HS-27A (cell line): ENCODE measurements at places on chromosomes 3 and 15.

GRCh38 chr3:134076851-134077250, 47.1 kb upstream of the SLCO2A1 start:
- no peak for DNase-seq

DNA sequence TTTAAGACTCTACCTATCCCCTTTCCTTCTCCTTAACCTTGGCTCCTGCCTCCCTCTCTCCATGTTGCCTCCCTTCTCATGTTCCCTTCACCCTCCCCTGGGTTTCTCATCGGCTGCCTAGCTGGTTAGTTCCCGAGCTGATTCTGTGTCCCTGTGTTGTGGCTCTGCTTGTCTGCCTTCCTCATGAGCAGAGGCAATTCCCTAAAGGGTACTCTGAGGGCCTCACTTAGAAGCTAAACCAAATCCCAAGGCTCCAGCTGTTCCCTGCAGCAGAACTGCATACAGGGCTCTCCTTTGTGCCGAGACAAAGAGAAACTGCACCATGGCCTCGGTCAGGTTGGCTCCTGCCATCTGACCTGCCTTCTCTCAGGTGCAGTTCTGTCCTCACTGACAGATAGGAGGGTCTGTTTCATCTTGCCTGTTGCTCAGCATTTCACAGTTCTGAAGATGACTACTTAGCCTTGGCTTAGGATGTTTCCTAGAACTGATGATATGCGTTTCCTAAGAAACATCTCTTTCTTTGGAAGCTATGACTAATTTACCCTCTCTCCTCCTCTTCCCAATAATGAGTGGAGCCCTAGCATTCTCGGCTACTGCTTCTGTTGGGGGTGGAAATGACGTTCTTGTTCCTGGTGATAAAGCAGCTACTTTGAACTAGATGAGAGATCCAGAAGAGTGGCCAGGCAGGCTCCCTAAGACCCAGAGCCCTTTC, 27.1 kb downstream of the DUOX1 start:
- no peak for DNase-seq

DNA sequence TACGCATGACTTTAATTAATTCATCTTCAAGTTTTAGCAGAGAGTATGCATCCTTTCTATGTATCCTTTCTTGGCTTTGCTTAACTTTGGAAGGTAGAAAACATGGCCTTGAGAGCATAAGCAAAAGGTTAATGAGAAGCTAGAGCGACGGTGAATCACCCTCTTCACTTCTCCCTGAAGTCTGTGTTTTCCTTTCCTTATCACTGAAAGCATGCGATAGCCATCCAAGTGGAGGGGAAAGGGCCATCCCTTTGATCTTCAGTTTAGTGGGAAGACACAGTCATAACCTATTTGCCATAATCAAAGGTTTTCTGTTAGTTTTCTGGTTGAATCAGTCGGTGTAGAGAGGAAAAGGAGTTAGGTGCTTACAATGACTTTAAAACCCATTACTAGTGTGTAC, 354.0 kb upstream of the ROBO2 start:
- no peak for DNase-seq

DNA sequence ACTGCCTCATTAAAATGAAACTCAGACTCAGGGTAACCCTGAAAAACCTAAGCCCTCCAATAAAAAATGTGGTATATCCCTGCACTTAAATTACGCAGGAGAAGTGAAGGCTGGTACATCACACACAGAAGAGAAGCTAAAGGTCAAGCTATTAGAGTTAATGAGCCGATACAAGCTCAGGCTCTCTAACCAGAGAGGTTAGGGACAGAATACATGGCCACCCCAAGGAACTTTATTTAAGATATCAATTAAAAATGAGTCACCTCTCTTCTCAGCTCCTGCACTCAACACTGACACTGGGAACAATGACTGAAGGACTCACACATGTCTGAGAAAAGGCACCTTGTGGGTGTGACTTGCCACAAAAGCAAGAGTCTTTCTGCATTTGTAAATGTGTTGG, 800.6 kb upstream of the CFAP20DC start:
- no peak for DNase-seq

DNA sequence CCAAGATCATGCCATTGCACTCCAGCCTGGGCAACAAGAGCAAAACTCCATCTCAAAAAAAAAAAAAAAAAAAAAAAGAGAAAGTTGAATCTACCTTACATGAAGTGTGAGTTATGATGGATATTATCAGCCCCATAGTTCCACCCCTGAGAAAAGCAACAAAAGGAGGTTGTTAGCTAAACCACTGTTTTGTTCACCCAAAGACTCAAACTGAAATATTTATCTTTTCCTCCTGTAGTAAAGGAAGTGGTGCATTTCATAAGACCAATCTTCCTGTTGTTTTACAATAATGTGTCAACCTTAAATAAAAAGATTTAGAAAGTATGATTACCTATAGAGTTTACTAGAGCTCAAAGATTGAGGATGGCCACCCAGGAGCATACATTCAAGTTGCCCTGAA, 18.7 kb upstream of the TRMT10C start:
- DNase-seq = no peak

DNA sequence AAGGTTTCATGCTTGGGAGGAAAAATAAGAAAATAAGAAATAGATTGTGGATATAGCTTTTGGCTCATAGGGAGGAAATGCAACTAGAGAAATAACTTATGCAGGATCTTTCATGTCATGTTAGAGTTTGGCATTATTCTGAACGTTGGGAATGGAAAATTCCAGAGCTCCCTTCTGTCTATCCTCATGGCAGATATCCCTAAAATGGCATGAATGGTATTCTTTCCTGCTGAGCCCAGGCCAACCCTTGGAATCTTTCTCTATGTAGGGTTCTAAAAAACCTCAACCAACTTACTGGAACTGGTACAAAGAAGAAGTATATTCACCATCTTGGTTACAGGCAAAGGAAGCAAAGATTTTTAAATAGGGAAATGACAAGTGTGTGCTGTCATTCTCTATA, 212.5 kb downstream of the CHST2 start:
- no peak for DNase-seq

GRCh38 chr3:40631341-40631995, 106.7 kb downstream of the ZNF621 start:
- no peak for DNase-seq

GRCh38 chr3:124697302-124697701, 33.0 kb upstream of the UMPS start:
- DNase-seq = no peak

DNA sequence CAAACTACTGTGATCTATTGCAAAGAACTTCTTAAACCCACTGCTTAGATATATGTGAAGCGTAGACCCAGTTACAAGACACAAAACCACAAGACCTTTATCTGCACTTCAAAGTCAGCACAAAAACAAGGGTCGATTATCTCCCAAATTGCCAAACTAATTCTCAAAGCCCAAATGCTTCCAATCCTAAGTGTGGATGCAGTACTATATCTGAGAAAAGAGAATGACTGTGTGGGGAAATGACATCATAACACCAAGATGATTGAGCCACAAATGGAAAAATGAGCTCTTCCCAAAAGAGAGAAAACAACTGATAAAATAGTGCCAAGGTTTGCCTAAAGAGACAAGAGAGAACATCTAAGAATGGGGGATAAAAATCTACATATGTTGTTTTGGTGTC, 86.2 kb downstream of the MEIS2 start:
- no peak for DNase-seq

GRCh38 chr3:48468329-48468731, 21.8 kb downstream of the ATRIP start:
- DNase-seq = no peak

- DNase-seq = no peak
Observed at GRCh38 chr15:92883163-92883875, 16.8 kb upstream of the CHD2 start.

- no peak for DNase-seq
Observed at GRCh38 chr15:63473007-63473748, 31.2 kb upstream of the USP3 start.

- DNase-seq = no peak
Observed at GRCh38 chr3:126518779-126519177, 1.2 kb upstream of the UROC1 start.

- DNase-seq = no peak
Observed at GRCh38 chr3:151085227-151085888, at the start of gene MED12L. MED12L (plus strand) TSS chr3:151085664; CDS start chr3:151086927, 1,263 bp downstream.

DNA sequence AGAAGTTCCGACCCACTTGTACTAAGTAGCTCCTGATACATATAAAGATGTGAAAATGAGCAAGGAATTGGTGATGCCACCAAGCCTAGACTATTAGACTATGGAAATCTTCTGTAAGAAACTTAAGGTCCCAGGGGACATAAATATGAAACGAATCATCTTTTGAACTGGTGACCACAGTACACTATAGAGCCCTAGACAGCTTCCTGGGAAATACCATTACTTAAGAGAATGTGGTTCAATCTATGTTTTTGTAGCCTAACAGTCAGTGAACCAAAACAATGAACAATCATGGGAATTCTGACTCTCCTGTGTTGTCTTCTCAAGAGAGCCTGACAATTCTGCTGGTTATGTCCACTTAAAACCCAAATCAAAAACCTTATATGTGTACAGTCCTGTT, 191.6 kb downstream of the GREM1 start:
- peak; percentile 29 for DNase-seq

GRCh38 chr3:48999085-48999858, 7.9 kb upstream of the WDR6 start:
- no peak for DNase-seq

DNA sequence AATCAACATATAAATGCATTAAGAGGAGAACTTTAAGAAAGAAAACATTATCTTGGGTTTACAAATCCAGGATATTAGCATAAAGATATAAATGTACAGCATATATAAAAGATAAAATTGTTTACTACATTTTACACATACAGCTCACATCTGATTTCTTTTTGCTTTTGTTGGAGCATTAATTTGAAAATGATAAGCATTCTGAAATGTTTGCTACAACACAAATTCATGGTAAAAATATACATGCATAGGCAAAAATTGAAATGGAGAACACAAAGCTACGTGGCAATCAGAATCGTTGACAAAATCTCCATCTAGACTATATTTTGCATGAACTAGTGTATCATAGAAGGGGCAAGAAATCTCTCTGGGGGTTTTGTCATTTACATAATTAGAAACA, 159.1 kb downstream of the TIGIT start:
- no peak for DNase-seq

DNA sequence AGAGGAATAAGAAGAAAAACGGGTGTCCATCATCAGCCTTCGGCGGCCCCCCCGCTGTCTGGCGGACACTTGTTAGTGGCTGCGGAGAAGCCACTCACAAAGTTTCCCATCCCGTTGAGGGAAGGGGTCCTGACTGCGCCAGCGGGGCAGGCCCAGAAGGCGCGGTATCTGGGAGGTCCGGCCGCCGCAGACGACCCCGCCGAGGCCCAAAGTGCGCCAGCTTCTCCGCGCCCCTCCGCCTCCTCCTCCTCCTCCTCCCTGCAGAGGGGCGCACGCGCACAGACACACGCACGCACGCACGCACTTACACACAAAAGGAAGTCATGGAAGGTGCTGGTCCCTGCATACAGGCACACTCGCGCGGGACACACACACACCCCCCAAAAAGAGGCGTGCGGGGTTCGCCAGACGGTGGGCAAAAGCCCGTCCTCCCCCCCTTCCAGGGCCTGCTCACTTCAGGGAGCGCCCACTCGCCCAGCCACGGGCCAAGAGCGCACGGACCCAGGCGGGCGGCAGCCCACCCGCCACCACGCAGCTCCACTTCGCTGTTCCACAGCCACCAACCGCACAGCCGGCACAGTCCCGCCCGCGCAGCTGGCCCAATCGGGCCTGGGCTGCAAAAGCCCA, 18.0 kb downstream of the ZNF148 start:
- DNase-seq = no peak

- DNase-seq = no peak
Observed at GRCh38 chr15:69815793-69816192, 281.9 kb downstream of the TLE3 start.

DNA sequence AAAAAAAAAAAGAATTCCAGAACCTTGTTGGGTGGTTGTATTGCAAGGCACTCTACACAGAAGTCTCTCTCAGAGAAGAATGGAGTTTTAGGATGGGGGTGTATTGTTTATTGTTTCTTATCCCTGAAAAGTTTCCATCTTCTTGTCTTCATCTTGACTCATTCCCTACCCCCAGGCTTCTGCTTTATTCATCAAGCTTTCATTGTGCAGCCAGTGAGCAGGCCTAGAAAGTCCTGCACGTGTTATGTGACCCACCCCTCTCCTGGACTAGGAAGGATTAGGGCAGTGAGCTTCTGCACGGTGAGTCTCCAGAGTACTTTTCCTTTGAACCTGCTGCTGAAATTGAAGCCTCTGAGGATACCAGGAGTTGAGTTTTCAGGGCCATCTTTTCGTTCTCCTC, 150.9 kb upstream of the IL12A start:
- no peak for DNase-seq

DNA sequence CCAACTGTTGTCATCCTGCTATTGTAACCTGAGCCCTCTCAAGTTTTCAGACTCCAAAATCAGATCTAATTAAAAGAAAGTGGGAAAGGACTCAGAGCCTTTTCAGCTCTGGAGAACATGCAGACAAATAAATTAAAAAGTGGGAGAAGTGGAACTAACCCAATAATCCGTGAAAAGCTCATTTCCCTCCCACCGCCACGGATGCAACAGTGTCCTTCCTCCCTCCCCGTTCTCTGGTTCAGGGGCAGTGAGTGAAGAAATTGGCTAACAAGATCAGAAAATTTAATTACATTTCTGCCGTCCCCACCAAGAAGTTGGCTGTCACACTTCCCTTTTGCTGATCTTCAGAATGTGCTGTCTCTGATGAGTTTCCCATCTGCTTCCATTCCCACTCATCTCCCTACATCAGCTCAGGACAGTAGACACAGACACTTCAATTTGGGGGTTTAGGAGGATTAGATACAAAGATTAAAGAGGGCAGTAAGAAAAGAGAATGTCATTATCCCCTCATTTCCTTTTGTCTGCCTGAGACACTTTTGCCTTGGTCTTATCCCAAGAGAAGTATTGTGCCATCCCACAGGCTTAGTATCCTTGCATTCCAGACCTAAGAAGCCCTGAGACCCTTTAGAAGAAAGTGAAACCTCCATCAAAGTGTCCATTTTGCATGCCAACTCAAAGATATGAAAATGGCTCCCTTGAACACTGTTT, 335.7 kb upstream of the PPP2R3A start:
- no peak for DNase-seq

DNA sequence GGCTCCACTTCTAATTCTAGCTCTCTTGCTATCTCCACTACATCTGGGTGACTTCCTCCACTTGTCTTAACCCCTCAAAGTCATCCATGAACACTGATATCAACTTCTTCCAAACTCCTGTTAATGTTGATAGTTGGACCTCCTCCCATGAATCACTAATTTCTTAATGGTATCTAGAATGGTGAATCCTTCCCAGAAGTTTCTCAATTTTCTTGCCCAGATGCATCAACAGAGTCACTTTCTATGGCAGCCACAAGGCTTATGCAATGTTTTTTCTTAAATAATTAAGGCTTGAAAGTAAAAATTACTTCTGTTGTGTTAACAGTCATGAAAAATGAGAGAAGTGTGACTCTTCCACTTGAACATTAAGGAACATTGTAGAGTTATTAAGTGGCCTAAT, 164.3 kb downstream of the PCCB start:
- no peak for DNase-seq

DNA sequence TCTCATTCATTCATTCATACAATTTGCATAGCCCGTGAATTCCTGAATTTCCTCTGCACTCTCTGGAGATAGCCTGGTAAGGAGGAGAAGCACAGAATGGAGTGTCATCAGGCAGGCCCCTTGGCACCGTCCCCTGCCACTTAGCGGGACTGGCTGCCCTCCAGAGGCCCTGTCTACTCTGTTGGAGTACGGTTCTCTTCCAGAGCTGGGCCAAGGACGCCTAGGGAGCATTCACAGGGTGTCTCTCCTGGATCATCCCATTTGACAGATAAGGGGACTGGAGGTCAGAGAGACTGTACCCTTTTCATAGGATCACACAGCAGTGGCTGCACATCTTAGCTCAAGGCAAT, 48.0 kb downstream of the PTH1R start:
- DNase-seq = no peak

GRCh38 chr3:53137221-53137620, 7.0 kb upstream of the RFT1 start:
- no peak for DNase-seq
